ENCODE measurements at places on chromosomes 1 and 21.

DNA sequence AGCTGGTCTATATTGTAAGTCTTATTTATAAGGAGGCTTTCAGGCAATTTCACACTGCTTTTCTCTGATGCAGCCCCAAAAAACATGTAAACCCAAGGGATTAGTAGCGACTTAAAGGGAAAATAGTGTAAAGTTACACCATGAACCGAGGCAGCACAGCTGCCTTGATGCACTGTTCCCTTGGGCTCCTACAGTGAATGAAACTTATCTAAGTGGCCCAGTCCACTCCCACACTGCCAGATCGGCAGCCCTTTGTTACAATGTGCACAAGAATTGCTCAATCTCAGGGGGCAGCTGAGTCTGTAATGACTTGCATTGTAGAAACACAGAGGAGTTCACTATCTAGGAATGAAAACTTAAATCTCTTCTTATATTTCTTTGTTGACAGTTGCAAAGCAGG lies 120.8 kb upstream of the ADGRL2 start:
- DNase-seq: no peak

DNA sequence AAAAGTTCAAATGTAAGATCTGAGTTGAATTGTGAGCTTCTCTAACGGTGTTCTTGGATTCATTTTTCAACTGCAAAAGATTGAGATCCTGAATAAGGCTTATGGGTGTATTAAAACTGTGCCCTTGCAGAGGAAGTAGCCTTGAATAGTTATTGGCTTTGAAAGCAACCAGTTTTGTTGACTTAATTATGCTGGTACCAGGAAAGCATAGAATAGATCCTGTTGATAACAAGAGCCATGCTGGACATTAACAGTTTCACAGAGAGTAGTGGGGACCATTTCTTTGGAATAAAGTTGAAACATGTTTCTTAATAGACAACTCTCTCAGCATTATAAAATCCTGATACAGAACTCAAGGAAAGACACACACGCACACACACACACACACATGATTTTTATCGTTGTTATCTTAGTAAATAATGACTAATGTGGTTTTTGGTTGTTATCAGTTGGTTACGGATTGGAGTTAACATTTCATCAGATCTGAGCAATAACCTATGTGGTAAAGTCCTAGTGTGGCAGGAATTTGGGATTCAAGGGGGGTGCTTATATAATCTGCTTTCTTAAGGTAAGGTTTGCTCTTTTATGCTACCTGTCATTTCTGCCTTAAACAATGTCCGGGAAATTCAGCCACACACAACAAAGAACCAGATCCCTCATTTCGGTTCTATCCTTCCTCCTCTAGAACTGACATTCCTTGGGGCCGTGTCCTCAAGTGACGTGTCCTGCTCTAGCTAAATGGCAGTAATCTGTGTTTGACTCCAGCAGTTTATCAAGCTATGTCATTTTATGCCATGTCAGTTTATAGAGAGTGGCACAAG lies 330.9 kb downstream of the CHRM3 start:
- DNase-seq: no peak

- DNase-seq: no peak
These were observed 108.2 kb upstream of the TNFSF4 start for GRCh38 chr1:173315296-173315695.

GRCh38 chr1:215277532-215277931 lies 195.0 kb downstream of the KCNK2 start:
- no peak for DNase-seq
